ENCODE measurements at places on chromosomes 13 and 19.

GRCh38 chr19:29770648-29771047, 41.1 kb upstream of the CCNE1 start:
- no peak for DNase-seq

- DNase-seq = no peak
These were observed 50.4 kb downstream of the NAA16 start for GRCh38 chr13:41361491-41361890.

GRCh38 chr19:14265290-14266036, 59.5 kb upstream of the ADGRL1 start:
- DNase-seq = no peak

DNA sequence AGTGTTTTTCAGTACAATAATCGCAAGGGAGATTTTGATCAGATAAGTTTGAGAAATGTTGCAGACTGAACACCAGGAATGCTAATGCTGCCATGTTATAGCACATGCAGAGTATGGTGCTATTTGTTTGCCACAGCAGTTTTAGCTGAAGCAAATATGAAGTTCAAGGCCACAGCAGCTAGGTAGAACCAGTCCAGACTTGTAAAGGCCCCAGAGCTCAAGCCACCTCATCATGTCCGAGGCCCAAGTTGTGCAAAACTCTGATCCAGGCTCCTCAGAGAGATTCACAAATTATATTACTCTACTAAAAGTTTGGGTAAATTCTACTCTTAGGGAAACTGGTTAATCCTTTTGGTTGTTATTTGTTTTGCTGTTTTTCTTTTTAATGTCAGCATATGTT, 2702.6 kb downstream of the PCDH9 start:
- no peak for DNase-seq

- no peak for DNase-seq
These were observed 610.4 kb upstream of the SLITRK6 start for GRCh38 chr13:86409466-86410241.

GRCh38 chr13:79936368-79937136, 404.4 kb downstream of the SPRY2 start:
- no peak for DNase-seq

GRCh38 chr19:35114353-35115176, 1.1 kb upstream of the FXYD3 start:
- peak; percentile 55 for DNase-seq

GRCh38 chr19:5124111-5124855, 155.4 kb downstream of the KDM4B start:
- DNase-seq = no peak

- no peak for DNase-seq
These were observed 176.8 kb downstream of the OXGR1 start for GRCh38 chr13:96817336-96817941.

GRCh38 chr19:5126498-5127223, 157.7 kb downstream of the KDM4B start:
- no peak for DNase-seq

GRCh38 chr19:31772915-31773314, 423.7 kb upstream of the TSHZ3 start:
- DNase-seq = no peak

DNA sequence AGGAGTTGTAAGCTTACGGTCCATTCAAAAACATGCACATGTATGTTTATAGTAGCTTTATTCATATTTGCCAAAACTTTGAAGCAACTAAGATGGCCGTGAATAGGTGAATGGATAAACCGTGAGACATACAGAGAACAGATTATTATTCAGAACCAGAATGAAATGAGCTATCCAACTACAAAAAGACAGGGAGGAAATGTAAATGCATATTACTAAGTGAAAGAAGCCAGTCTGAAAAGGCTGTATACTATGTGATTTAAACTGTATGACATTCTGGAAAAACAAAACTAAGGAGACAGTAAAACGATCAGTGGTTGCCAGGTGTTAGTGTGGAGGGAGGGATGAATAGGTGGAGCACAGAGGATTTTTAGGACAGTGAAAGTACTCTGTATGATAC, 19.9 kb downstream of the NDFIP2 start:
- no peak for DNase-seq

DNA sequence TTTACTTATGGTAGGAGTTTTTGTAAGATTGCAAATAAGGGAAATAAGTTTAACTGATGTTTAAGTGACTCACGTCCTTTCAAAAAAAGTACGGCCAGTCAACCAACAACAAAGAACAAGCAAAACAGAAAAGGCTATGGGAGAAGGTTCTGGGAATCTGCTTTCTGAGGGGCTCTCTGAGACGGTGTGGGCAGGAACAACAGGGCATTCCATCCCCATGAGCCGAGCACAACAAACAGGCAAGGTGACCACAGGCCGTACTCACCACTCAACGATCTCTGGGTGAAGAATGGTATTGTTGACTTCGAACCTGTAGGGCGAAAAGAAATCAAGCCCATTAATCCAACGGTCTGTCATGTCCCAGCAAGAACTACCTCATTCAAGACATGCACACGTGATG, 43.8 kb downstream of the PEPD start:
- DNase-seq = no peak

DNA sequence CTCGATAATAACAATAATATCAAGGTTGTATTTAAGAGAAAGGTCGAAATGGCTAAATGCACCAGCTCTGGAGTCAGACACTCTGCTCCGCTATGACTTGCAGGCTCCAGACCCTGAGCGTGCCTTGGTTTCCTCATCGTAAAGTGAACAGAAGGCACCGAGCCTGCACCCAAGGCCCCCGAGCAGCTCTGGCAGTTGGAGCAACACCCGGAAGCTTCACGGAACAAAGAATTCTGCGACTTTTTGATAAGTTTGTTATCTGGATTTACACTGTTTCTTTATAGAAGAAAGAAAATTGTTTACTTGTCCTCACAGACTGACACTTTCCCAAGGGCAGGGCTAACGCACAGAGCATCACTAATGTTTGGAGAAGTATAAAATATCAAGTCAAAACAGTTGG, 4.4 kb downstream of the GRTP1 start:
- no peak for DNase-seq

DNA sequence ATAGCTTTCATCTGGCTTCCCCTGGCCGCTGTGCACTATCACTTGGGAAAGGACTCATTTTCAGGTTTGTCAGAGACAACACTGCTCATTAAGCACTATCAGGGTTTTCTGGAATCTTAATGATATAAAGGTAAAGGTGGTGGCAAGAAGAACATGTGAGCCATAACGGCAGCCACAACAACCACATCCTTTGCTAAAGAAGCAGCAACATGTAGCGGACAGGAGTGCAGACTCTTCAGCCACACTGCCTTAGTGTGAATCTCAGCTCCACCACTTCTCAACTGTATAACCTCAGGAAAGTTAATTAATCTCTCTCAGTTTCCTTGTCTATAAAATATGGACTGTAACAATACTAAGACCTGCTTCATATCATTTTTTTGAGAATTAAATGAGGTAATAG, 24.1 kb upstream of the MIR17HG start:
- no peak for DNase-seq

- DNase-seq = no peak
These were observed 1219.5 kb upstream of the PCDH20 start for GRCh38 chr13:62635161-62635560.

DNA sequence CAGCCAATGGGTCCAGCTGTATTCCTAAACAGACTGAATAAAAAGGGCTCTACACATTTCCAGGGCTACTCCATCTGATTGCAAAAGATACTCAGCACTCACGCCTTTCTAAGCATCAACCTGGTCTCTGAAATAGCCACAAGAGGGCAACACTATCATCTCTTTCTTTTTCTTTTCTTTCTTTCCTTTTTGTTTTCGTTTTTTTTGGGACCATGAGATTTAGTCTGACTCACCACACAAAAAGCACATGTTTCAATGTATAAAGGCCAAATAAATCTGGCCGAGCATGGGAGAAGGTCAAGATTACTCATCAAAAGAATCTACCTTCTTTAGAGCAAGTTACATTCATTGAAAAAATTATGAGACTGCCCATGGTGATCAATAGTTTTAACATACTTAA, 805.6 kb upstream of the ARGLU1 start:
- DNase-seq = no peak

DNA sequence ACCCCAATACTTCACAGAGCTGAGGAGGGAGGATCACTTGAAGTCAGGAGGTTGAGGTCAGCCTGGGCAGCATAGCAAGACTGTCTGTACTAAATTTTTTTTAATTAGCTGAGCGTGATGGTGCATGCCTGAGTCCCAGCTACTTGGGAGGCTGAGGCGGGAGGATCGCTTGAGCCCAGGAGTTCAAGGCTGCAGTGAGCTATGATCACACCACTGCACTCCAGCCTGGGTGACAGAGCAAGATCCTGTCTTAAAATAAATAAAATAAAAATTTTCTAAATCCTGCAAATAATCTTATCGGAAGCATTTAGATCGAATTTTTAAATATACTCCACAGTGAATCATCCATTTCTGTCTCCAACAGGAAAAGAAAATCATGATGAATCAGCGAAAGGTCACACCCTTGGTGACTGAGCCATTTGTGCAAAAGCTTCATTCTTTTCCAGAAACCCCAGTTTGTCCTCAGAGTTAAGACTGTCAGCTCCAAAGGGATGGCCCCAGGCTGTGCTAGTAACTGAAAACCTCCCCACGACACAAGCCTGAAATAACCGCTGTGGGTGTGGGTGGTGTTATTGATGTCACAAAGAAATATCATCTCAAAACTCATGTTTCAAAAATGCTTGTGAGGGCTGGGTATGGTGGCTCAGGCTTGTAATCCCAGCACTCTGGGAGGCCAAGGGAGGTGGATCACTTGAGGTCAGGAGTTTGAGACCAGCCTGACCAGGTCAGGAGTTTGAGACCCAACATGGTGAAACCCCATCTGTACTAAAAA, 167.6 kb downstream of the PTPRS start:
- DNase-seq = no peak

- DNase-seq = no peak
These were observed 14.5 kb downstream of the KLK4 start for GRCh38 chr19:50896591-50897190.
